Pancreas (tissue), 10 donors: ENCODE measurements at places on chromosomes 11 and 22. TPM values are rescaled to one million over a fixed set of nuclear protein-coding genes. Genes with fewer than 3 reads are reported as not detected.

C1QTNF4 gene
- total RNA-seq, result 0.20 TPM

TMEM179B gene
- 18.9 TPM for total RNA-seq

ZNF215 gene
- total RNA-seq, result 2.7 TPM

DSCAML1 gene
- 1.0 TPM for total RNA-seq

NOX4 gene
- total RNA-seq, result 1.4 TPM

POU2AF2 gene
- total RNA-seq, result 1.2 TPM

- H3K4me3 ChIP-seq, result no peak overlapping the region
- H3K4me1 ChIP-seq, result no peaks in the 10 kb centered on the region
These were observed 167.1 kb downstream of the C11orf91 start for GRCh38 chr11:33533386-33534052.

- no peak overlapping the region for H3K27ac ChIP-seq
- H3K36me3 ChIP-seq, result peaks cover 34% of the 10 kb centered on the region
- DNase-seq, result no peak
- H3K4me3 ChIP-seq, result no peak overlapping the region
- no peaks in the 10 kb centered on the region for H3K4me1 ChIP-seq
- H3K27me3 ChIP-seq, result no peaks in the 10 kb centered on the region
These were observed 37.4 kb downstream of the CEP57 start for GRCh38 chr11:95827696-95828095.

DNA sequence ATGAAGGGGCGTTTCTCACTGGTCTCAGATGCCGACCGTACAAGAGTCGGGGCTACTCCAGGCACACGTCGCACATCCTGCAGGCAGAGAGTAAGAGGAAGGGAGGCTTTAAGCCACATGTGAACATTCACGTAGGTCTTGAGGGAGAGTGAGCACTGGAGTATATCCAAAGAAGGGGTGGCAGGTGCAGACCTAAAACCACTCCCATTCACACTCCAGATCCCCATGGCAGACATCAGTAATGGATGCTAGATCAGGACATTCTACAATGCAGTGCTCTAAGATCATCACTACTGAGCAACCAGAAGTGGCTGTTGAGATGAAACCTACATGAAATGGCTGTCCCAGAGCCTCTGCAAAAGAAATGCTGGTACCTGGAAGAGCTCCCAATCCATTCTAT lies 39.0 kb downstream of the WT1 start:
- no peaks in the 10 kb centered on the region for H3K4me1 ChIP-seq
- no peak overlapping the region for H3K27ac ChIP-seq
- no peaks in the 10 kb centered on the region for H3K36me3 ChIP-seq
- no peaks in the 10 kb centered on the region for H3K27me3 ChIP-seq

DNA sequence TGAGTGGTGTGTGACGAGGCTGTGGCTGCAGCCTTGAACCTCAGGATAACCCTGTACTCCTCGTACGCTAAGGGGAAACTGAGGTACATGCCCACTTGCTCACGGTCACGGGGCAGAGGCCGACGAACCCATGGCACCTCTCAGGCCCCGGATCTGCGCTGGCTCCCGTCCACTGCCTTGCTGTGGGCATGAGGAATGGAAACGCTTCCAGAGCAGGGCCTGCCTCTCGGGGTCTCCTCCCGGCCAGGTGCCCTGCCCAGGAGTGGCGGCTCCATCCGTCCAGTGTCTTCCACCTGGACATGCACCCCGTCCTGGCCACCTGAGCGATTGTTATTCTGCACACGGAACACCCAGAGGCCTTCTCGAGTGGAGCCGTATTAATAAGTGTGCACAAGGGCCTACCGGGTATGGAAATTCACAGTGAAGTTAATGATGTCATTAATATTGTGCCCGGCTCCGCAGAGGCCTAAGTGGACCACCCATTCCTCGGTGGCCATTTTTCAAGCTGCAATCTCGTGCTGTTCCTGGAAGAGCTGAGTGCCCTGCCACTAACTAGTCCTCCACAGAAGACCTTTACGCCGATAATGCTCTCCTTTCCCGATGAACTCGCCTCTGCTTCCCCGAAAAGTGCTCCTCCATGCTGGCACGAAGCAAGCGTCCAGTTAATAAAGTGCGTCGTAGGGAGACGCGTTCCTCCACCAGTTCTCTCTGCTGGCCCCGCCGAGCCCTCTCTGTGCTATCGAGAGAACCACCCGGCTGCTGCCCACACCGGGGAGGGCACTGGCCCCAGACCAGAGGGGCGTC lies 927.9 kb downstream of the BRD1 start:
- H3K27me3 ChIP-seq, result no peaks in the 10 kb centered on the region
- H3K27ac ChIP-seq, result no peak overlapping the region
- H3K36me3 ChIP-seq, result no peaks in the 10 kb centered on the region
- H3K4me1 ChIP-seq, result no peaks in the 10 kb centered on the region
- DNase-seq, result no peak

GRCh38 chr11:71336996-71337754 lies 84.8 kb upstream of the SHANK2 start:
- DNase-seq, result no peak
- no peak overlapping the region for H3K27ac ChIP-seq
- no peaks in the 10 kb centered on the region for H3K4me1 ChIP-seq
- H3K27me3 ChIP-seq, result no peaks in the 10 kb centered on the region

- DNase-seq, result no peak
- H3K4me3 ChIP-seq, result no peak overlapping the region
- H3K4me1 ChIP-seq, result no peaks in the 10 kb centered on the region
- no peaks in the 10 kb centered on the region for H3K27me3 ChIP-seq
- H3K27ac ChIP-seq, result no peak overlapping the region
These were observed 28.7 kb downstream of the MIF start for GRCh38 chr22:23922921-23923320.

DNA sequence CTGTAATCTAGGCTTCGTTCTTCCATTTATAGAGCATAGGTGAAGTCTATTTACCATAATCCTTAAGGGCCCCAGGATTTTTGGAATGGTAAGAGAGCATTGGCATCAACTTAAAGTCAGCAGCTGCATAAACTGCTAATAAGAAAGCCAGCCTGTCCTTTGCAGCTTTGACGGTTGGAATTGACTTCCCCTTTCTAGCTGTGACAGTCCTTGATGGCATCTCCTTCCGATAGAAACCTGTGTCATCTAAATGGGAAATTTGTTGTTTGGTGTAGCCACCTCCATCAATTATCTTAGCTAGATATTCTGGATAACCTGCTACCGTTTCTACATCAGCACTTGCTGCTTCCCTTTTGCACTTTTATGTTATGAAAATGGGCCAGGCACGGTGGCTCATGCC lies 58.0 kb upstream of the GLYATL1B start:
- H3K36me3 ChIP-seq, result no peaks in the 10 kb centered on the region
- no peak for DNase-seq
- no peak overlapping the region for H3K27ac ChIP-seq
- no peaks in the 10 kb centered on the region for H3K27me3 ChIP-seq
- peaks cover 12% of the 10 kb centered on the region for H3K4me1 ChIP-seq

DNA sequence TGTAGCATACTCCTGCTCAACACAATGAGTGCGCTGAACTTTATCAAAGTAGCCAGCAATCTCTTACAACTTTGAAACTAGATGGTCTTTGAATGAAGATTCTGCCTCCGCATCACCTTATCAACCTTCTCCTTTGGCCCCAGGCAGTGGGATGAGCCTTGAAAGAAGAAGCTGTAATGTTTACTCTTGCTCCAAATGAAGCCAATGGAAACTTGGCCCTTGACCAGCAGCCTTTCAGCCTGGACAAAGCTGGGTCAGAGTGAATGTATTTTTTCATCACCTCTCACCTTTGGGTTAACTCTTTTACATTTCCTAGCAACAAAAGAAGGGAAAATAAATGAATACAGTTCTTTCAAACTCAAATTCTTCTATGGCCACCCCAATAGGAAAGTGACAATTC lies 359.1 kb downstream of the KCNA4 start:
- H3K36me3 ChIP-seq, result no peaks in the 10 kb centered on the region
- no peak for DNase-seq
- H3K27me3 ChIP-seq, result no peaks in the 10 kb centered on the region

- H3K36me3 ChIP-seq, result no peaks in the 10 kb centered on the region
- no peaks in the 10 kb centered on the region for H3K27me3 ChIP-seq
- no peaks in the 10 kb centered on the region for H3K4me1 ChIP-seq
- DNase-seq, result no peak
- H3K4me3 ChIP-seq, result no peak overlapping the region
These were observed 90.6 kb downstream of the GAB4 start for GRCh38 chr22:16917144-16918003.

DNA sequence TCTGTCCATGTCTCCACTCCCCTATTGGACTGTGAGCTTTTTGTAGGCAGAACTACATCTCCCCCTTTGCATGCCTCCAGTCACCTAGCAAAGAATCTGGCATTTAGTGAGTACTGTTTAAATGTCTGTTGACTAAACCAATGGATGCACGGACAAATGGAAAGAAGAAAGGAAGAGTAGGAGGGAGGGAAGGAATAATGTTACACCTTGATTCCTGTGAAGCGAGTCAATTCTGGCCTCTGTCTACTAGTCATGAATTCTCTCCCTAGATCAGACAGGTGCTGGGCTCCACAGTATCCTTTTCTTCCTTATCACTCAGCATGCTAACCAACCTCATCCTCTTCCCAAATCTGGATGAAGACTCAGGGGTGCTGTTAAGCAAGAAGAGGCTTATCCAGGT lies 33.6 kb downstream of the GALNT18 start:
- no peaks in the 10 kb centered on the region for H3K36me3 ChIP-seq
- H3K4me1 ChIP-seq, result no peaks in the 10 kb centered on the region
- no peaks in the 10 kb centered on the region for H3K27me3 ChIP-seq
- no peak overlapping the region for H3K27ac ChIP-seq

DNA sequence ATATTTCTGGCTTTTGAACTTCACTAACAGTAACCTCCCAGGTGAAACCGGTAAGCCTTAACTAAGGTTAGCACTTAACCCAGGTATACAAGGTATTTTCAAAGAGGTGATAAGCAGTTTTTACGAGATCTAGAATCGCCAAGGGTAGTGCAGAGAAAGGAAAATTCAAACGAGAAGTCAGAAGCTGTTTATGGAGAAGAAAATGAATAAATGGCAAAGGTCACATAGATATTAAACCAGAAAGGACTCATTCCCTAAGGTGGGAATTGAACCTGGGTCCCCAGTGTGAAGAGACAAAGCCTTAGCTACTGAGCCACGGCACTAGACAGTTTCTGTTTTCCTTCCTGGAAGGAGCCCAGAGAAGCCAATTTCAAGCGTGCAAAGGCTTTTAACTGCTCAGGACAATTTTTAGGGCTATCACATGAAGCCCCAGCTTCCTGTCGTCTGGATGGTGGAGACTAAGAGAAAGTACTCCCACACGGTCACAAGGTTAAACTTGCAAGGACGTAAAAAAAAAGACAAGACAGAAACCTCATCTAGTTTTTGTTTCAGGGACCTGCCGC lies 5.7 kb upstream of the C1QTNF6 start:
- H3K27me3 ChIP-seq, result no peaks in the 10 kb centered on the region
- H3K4me3 ChIP-seq, result no peak overlapping the region
- no peak for DNase-seq
- H3K4me1 ChIP-seq, result peaks cover 22% of the 10 kb centered on the region
